ENCODE measurements at places on chromosomes 13 and 19.

- DNase-seq, result no peak
These were observed 139.8 kb downstream of the SLITRK5 start for GRCh38 chr13:87810920-87811344.

GRCh38 chr13:49412749-49413148, 31.1 kb downstream of the CAB39L start:
- no peak for DNase-seq

- no peak for DNase-seq
These were observed 68.9 kb upstream of the GPR183 start for GRCh38 chr13:99376132-99376531.

DNA sequence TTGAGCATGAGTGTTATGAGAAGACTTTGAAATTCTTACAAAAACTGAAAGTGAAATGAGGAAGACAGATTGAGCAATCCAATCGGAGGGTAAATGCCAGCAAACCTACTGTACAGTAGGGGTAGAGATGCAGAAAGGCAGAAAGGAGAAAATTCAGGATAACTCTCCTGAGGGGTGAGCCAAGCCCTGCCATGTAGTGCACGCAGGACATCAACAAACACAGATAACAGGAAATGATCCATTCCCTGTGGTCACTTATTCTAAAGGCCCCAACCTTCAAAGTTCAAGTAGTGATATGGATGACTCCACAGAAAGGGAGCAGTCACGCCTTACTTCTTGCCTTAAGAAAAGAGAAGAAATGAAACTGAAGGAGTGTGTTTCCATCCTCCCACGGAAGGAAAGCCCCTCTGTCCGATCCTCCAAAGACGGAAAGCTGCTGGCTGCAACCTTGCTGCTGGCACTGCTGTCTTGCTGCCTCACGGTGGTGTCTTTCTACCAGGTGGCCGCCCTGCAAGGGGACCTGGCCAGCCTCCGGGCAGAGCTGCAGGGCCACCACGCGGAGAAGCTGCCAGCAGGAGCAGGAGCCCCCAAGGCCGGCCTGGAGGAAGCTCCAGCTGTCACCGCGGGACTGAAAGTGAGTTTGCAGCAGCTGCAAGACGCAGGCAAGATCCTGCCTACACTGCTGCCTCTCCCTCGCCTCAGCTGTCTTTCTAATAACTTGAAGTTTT, at the start of gene TNFSF13B:
TNFSF13B (plus strand) TSS at position 118 of the 728 bp plus-strand sequence; CDS start at position 296, 178 bp downstream.
- DNase-seq, result peak; percentile 2

DNA sequence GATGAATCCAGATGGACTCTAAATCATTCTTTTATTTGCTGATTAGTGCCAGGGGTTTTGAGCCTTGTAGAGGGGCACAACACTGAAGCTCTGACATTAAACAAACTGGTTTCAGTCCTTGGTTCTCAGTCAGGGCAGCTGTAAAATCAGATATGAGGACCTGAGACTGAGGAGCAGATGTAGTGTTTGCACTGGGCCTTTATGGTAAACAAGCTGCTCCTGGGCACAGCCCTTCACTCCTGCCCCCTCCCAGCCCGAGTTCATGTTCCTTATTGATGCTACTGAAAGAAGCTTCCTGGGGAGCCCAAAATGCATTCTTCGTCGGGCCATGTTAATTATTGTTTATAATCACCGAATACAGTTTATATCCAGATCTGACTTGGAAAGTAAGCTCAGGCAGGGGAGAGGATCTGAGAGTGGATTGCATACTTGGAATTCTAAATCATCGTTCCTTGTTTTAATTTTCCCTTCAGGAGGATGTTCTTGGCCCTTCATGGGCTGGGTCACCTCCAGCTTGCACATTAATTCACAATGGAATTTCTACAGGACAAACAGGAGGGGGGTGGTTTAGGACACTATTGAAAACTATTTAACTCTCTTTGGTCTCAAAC, 213.5 kb downstream of the FGF9 start:
- DNase-seq, result no peak

DNA sequence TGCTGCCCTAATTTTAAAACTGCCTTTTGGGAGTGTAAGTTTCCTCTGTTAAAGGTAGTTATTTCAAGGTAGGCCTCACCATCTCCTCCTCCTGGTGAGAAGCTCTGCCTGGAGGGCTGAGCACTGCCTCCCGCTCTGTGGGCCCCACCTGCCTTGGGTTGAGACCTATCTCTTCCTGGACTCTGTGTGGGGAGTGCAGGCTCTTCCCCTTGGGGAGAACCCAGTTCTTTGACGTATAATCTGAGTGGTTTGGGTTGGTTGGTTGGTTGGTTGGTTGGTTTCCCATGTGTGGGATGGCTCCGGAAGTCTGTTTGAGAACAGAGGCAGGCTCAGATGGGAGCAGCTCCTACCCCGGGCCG, 39.1 kb downstream of the ACTN4 start:
- no peak for DNase-seq

DNA sequence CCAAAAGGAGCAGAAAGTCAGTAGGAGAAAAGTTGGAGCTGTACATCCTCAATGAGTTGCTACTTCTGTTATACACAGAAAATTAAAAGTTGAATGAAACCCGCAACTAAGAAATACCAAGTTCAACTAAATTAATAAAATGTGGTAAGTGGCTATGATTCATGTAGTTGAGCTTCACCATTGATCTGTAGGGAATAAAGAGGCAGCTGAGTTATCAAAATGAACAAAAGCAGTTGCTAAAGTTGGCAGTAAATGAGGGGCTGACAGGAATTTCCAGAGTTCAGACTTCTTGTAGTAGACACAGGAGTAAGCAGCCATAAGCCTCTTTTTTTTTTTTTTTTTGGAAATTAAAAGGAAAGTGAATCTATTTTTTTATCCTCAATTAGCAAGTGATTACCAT, 234.6 kb downstream of the POSTN start:
- no peak for DNase-seq

GRCh38 chr19:28494461-28494860, 718.5 kb downstream of the UQCRFS1 start:
- no peak for DNase-seq

DNA sequence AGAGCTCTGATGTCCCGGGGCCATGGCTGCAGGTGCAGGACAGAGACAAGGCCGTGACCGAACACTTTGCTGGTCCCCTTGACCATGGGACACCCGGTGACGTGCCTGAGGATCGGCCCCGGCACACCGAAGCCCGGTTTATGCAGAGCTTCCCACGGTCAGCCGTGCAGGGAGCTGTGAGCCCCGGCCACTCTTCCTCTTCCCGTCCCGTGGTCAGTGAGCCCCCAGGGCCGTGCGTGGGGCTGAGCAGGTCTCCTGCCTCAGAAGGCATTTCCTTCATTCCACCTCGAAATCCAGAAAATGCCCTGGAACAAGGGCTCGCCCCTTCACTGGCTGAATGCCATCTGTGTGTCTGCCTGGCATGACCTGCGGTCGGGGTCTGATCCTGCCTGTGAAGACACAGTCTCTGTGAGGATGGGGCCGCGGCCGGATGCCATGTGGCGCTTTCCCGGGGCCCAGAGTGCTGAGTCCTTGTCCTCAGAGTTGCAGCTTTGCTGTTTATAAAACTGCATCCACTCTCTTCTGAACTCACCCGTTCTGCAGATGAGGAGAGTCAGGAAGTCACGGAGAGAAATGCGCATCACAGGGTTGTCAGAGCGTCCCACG, 16.9 kb downstream of the MCF2L start:
- no peak for DNase-seq

- DNase-seq, result no peak
These were observed 385.4 kb upstream of the SLC10A2 start for GRCh38 chr13:103451656-103452055.

- no peak for DNase-seq
These were observed 46.4 kb downstream of the SOX1 start for GRCh38 chr13:112113348-112113747.

DNA sequence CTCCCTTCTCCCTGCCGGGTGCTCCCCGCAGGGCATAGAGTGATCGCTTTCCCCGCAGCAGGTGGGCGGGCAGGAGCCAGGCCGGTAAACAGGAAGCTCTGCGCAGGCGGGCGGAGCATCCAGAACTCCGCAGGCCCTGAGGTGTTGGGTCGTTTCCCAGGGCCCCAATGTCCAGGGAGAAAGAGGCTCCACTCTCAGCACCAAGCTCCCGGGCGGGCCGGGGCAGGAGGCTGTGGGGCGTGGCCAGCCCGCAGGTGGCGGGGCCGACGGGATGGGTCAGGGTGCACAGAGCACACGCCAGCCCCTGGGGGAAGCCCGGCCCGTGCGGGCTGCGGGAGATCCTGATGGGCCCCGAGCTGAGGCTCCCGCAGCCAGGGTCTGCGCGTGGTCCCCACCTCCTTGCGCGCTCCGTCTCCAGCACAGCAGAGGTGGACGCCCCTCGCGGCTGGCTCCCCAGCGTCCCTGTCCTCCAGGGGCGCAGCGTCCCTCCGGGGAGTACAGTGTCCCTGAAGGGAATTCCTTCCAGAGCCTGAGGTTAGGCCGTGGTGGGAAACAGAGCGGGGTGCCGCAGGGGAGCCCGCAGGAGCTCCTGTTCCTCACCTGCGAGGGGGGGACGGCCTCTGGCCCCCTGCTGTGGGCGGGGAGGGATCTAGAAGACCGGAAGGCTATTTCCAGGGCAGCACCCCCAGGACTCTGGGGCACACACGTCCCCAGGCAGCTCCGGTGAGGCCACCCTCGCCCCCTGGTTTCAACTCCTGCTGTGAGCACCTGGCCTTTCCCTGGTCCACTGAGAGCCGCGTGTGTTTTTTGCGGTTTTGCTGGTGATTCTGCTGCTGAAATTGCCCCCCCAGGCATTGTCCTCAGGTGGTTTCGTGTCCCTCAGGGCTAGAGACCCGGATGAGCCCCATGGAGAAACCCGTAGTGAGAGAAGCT, 12.2 kb downstream of the PIP5K1C start:
- no peak for DNase-seq

DNA sequence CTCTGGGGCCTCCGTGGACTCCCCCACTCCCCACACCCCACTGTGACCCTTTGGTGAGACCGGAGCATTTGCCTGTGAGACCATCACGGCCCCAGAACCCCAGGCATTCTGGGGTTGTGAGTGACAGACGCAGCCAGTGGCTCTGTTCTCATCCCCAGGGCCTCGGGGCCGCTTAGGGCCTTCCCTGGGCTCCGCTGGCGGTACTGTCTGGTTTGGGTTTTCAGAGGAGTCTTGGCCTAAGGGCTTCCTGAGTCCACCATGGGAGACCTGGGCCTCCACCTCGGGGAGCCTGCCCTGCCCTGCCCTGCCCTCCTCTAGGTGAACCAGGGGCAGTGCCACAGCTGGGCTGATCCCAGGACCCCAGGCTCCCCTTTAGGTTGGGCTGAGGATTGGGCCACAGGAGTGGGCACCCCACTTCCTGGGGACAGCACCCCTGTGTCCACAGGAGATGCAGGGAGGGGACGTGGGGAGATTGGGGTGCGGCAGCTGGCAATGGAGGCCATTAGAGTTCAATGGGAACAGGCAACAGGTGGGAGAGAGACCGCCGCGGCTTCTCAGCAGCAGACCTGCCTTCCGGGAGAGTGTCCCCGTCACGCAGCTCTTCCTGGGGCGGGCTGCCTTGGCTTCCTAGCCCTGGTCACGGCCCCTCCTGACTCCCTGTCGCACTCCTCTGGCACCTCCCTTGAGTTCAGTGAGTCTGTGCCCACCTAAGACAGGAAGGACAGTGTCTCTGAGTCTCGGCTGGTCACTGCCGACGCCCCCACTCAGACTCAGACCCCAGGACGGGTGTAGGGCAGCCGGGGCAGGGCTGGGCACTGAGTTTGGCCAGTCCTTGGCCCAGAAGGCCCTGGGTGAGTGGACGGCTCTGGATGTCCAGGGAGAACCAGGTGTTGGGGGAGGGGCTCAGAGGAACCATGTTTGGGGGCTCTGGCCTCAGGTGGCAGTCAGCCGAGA, 164.1 kb downstream of the KDM4B start:
- no peak for DNase-seq

GRCh38 chr13:77316430-77316829, 10.5 kb downstream of the MYCBP2 start:
- DNase-seq, result no peak

GRCh38 chr19:28359431-28360414, 853.2 kb downstream of the UQCRFS1 start:
- no peak for DNase-seq

DNA sequence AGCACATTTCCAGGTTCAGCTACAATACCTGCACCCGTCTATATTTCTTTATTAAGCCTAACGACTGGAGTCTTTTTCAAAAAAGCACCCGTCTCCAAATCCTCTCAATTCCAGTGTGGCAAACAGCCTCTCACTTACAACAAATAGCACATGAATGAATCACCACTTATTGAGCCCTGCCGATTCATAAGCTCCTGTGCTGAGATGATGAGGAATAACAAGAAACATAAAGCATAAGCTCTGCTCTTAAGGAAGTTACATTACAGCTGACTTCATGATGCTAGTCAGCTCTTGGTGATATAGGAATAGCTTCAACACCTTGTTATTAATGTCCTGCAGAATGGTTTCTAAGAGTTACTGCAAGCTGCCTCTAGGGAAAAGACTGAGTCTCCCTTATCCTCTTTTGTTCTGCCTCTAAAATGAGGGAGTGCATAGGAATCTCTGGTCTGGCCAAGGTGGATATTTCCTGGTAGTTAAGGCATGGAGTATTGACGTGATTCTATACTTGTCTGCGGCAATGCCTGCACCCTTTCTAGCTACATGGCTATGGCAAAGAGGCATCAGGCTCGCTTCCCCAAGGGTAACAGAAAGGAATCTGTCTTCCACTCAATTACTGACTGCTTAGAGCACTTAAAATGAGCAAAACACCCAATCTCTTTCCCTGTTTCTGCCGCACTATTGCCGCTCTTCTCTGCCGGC, 195.7 kb downstream of the KLF12 start:
- DNase-seq, result no peak

GRCh38 chr13:26558074-26558805, 757 bp downstream of the WASF3 start:
- DNase-seq, result no peak

DNA sequence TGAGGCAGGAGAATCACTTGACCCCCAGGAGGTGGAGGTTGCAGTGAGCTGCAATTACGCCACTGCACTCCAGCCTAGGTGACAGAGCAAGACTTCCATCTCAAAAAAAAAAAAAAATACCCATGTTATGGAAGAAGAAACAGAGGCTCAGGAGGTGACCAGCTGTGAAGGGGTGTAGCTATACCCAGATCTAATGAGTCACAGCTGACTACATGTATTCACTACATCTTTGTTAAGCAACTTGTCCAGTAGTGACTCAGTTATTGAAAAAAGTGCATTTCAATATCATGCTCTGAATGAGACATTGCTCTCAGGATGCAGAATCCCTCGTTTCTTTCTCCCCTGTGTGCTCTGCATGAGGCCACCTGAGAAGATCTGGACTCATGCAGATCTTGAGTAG, 16.1 kb upstream of the SPART start:
- no peak for DNase-seq

DNA sequence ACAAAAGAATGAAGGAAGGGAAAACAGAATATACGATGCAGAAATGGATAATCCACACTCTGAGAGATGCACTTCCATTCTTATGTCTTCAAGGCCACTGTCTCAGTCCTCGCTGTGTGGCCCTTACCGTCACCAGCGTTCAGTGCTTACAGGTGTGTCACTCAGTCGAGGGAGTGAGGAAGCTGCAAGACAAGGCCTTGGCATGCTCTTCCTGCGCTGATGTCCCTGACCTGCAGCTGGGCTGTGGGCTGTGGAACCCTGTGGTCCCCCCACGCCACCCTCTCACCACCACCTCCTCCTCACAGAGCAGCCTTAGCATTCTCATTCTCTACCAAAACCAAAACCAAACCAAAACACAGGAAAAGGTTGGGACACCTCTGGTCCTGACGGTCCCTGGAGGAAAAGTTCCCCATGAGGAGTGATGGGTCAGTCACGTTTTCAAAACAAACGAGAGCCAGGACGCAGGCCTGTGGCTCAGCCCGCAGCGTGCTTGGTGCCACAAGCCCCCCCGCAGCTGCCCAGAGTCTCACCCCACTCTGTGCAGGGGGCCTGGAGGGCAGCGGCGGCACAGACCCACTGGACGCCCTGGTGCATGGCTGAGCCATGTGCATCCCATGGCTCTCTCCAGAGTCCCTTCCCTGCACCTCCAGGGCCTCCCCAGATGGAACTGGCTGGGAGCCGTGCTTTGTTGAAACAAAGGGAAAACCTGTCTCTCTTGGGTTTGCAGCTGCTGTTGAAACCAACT, 48.2 kb upstream of the GPR183 start:
- DNase-seq, result no peak

Data from caudate nucleus (tissue), 63 donors.